ENCODE measurements at places on chromosomes 2 and 18.
A peak's percentile ranks its signal among the peaks of the same experiment; 100 is the strongest.

DNA sequence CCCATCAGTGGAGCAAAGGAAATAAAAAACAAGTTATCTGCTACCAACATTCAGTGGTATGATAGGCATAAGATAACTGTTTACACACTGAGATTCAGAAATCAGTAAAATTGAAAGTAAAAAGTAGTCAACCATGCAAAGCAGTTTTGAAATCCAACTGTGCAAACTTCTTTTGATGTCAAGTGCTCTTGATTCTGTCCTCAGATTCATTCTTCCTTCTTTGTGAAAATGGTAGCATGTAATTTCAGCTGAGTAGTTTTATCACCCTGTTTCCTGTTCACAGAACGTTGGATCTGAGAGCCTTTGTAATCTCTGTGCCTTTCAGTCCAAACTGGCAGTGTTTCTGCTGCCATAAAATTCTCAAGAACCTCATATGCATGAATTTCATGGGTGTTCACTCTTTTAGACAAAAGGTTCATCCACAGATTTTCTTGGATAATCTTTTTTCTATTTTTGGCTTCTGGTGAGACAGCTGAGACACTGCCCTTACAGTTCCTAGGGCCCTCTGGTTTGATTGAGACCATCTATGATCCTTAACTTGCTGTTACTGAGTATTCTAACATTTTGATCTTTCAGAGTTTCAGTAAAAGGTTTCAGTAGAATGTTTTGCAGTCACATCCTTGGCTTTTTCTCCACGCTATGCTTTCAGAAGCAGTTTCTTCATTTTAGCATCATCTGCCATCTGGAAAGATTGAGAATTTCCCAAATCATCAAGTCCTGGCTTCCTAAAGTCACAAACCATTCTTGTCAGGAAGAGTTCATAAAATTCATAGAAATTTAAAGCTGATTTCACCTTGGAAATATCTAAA lies 272.3 kb upstream of the EPHA4 start:
- DNase-seq, result peak; percentile 16

DNA sequence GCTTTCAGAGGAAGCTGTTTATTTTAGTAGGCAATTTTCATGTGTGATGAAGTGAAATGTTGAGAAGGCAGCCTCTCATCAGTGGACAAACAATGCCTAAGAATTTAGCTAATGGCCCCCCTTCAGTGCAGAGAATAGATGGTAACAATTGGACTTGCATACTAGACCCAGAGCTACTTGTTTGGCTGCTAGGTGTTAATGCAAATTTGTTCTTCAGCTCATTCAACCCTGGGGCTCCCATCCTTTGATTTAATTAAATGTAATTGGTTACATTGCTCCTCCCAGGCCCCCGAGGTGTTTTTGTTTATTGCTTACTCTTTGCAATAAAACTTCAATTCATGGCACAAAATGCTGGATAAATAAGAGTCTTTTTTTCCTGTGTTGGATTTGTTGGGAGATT lies 68.6 kb downstream of the CAMKMT start:
- DNase-seq, result no peak

GRCh38 chr2:151826737-151827157 lies 1.5 kb downstream of the ARL5A start:
- DNase-seq, result no peak

- DNase-seq, result no peak
These were observed 117.7 kb downstream of the CRIM1 start for GRCh38 chr2:36473230-36473629.

DNA sequence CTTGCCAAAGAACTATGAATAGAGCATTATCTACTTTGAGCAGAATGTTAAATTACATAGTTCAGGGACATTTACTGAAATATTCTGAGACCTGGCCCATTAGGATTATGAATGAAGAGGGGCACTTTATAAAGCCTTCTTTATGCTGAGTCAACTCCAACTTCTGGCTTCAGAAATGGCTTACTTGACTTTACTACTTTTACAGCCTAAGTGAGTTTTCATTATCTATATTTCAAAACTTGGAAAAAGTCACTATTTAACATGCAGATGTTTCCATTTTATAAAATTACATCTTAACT lies 37.7 kb downstream of the SESTD1 start:
- DNase-seq, result no peak

DNA sequence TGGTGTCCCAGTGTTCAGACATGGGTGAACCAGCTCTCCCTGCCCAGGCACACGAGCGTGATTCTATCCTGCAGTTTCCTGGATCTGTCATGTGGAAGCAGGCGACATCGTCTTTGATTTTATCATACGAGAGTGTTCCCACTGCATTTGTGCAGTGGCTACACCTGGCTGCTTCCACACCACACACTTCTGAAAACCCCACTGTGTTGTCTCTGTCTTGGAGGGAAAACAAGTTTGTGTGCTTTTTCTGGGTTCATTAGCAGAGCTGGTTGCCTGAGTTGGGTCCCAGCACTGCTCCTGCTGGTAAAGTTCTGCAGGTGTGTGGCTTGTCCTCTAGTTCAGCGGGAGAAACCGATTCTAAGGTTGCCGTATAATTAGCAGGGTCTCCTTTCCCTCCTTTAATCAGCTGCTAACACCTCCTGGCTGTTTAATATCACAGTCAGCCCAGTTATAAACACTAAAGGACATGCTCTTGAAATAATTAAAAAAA lies 58.5 kb upstream of the TWIST2 start:
- DNase-seq, result no peak

GRCh38 chr2:197137231-197137630 lies 173.3 kb downstream of the ANKRD44 start:
- no peak for DNase-seq

- no peak for DNase-seq
These were observed 13.3 kb downstream of the ANKRD44 start for GRCh38 chr2:197297266-197297665.

GRCh38 chr18:78736015-78736690 lies 243.5 kb upstream of the SALL3 start:
- DNase-seq, result no peak

DNA sequence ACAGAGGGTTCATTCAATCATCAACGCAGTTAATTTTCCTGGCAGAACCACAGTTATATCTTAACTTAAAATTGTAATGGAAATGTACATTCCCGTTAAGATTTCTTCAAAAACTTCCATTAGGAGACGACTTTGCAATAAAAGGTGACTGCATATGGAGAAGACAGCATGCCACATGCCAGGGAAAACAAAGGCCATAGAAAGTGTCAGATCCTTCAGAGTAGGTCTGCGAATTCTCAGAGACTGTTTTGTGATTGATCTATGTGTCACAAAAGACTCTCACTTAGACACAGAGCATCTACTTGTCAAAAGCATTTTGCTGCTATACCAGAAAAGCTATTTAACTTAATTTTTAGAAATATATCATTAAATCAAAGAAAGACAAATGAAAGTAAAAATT lies 274.6 kb downstream of the DPP10 start:
- no peak for DNase-seq

GRCh38 chr2:224163566-224164307 lies 124.7 kb upstream of the SERPINE2 start:
- DNase-seq, result no peak

GRCh38 chr18:70781860-70782453 lies 493.1 kb downstream of the SOCS6 start:
- peak; percentile 11 for DNase-seq

GRCh38 chr2:37653093-37653492 lies 18.3 kb downstream of the CDC42EP3 start:
- no peak for DNase-seq

DNA sequence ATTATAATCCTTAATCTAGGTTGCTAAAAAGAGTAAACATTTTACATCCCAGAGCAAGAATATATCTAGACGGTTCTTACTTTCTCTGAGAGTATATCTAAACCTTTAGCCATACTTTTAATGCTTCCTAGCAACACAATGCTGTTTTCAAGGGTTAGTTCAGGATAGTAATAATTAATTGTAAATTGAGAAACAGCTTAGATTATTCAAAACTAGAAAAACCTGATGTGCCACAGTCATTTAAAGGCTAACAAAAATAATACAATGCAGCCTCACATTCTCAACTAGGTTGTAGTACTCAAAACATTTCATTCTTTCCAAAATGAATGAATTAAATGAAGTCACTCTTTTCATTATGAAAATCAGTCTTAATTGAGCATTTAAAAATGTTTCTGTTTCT lies 103.2 kb upstream of the OTX1 start:
- no peak for DNase-seq

DNA sequence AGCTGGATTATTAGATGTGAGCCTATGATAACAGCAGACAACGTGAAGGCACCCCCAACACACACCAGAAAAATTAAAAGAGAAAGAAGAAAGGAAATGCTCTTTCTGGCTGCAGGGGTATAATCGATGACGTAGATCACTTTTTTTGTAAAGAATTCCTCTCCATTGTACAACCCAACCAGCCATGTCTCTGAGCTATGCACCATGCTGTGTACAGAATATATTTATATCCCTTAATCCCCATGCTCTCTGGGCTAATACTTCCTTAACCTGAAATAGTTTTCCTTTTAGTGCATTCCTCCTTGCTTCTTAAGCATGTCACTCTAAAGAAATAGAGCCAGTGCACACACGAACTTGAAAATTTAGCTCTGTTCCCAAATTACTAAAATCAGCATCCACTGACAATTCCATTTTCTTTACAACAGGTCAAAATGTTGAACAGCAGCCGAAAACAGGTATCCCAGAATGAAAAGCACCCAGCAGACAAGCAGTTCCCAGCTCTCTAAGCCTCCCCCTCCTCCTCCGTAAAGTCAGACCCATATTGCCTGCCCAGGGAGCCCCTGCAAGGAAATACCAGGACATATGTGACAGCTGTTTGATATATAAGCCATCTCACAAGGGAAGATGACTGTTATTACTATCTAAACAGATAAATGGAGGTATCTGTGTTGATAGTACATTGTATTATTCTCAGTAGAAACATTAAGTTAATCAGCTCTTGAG lies 247.4 kb upstream of the RAB6C start:
- no peak for DNase-seq

- DNase-seq, result no peak
These were observed 310.5 kb downstream of the MYCN start for GRCh38 chr2:16250886-16251285.

GRCh38 chr2:190912726-190913125 lies 32.1 kb downstream of the GLS start:
- DNase-seq, result no peak

DNA sequence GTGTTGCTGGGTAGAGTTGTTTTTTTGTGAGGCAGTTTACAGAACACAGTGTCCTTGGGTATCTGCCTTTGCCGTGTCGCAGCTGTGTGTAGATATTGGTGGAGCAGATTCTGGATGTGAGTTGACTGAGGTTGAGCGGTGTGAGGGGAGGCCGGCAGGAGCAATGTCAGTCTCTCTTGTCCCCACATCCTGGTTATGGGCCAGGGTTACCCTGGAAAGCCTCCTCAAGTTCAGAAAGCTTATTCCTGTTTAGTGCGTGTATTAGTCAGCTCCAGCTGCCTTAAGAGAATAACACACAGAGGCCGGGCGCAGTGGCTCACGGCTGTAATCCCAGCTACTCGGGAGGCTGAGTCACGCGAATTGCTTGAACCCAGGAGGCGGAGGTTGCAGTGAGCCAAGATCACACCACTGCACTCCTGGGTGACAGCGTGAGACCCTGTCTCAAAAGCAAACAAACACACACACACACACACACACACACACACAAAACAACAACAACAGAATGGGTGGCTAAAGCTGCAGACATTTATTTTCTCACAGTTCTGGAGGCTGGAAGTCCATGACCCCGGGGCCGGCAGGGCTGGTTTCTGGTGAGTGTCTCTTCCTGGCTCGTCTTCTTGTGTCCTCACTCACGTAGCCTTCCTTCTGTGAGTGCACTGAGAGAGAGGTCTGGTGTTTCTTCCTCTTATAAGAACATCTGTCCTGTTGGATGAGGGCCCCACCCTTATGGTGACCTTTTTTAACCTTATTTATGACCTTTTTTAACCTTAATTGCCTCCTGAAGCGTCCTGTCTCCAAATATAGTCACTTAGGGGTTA lies 5.1 kb downstream of the NCK2 start:
- no peak for DNase-seq

DNA sequence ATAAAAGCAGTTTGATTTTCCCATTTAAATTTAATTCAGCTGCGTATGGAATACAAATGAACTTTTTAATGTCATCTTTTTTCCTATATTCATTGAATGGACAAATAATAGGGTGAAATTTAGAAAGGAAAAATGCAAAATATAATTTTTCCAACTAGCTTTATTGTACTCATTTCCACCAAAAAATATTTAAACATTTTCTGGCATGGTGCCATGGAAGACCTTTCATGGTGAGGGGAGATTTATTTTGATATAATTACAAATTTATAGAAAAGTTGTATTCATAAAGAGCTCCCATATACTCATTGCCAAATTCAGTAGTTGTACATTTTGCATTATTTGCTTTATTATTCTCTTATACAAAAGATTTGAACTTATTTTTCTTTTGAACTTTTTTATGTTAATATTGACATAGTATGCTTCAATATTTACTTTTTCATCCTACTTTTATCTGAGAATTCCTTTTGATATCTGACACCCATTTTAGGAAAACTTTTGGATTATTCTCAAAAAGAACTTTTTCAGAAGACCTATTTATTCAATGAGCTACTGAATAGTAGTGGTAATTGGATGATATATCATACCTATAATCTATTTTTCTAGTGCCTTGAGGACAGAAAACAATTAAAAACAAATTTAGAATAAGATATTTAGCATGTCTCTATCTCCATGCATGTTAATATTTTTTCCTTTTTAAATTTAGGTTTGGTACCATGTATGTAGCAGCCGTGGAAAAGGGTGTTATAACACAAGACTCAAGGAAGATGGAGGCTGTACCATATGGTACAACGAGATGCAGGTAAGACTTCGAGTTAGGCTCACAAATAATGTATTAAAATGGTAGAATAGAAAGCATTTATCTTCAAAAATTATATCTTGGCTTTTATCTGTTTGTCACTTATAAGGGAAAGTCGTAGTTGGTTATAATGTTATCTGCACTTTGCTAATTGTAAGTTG lies 37.5 kb downstream of the DDX1 start:
- DNase-seq, result no peak

DNA sequence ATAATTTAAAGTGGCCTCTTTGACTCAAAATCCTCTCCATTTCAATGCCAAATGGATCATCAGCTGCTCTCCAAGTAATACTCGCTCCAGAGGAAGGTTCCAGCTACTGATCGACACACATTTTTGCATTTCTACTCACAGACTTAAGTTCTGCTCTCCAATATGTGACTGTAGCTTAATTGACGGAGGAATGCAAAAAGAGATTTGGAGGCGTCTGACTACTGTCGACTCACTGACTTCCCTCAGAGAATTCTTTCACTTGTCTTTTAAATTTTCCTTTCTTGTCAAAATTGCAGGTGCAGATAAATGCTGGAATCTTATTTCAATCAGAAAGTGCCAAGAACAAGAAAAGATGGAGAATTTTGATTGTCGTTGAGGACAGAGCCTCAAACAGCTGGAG lies 84.1 kb upstream of the PAPOLG start:
- DNase-seq, result no peak

DNA sequence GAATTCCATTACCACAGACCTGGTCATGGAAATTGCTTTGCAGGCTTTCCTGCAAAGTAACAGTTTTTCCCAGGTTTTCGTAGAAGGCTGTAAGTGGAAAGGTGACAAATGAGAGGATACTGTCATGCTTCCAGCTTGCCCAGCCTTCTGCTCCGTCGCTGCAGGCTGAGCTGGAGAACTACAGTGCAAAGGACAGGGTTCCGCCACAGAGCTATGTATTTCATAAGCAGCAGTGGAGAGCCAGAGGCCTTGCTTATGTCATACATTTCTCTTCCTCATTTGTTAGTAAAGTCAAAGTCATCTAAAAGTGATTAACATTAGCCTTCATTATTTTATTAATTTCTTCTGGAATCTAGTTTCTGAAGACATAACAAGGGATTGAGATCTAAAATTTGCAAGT lies 72.9 kb upstream of the RBM44 start:
- DNase-seq, result no peak
